ENCODE measurements at places on chromosomes 4 and X. TPM values are rescaled to one million over a fixed set of nuclear protein-coding genes. Genes with fewer than 3 reads are reported as not detected.

FUNDC2 gene
- total RNA-seq: 7.8 TPM

GAGE12E gene
- not detected for total RNA-seq

MMAA gene
- total RNA-seq: 7.9 TPM

DDX53 gene
- total RNA-seq: not detected

TCEAL5 gene
- total RNA-seq: not detected

KLHL4 gene
- total RNA-seq: 0.95 TPM

REELD1 gene
- not detected for total RNA-seq

DBET gene
- total RNA-seq: not detected

ARFIP1 gene
- total RNA-seq: 27.4 TPM

DNA sequence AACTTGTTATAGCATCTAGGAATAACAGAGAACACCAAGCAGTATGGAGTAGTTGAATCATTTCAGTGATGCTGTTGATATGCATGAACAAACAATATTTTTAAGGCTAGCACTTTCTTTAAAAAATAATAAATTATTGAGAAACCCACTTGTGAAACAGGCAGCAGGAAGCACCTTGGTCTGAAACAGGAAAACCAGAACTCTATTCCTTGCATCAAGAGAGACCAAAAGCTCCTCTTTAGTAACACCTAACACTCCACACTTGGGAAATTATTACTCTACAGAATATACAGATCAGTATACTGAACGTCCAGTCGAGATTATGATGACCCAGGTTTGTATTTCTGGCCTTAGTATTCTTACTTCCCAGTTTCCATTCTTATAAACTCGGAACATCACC lies 129.0 kb downstream of the ARAP2 start:
- H3K27me3 ChIP-seq: no peaks in the 10 kb centered on the region
- no peaks in the 10 kb centered on the region for H3K4me1 ChIP-seq
- DNase-seq: no peak
- H3K27ac ChIP-seq: no peak overlapping the region
- no peak overlapping the region for H3K4me3 ChIP-seq

DNA sequence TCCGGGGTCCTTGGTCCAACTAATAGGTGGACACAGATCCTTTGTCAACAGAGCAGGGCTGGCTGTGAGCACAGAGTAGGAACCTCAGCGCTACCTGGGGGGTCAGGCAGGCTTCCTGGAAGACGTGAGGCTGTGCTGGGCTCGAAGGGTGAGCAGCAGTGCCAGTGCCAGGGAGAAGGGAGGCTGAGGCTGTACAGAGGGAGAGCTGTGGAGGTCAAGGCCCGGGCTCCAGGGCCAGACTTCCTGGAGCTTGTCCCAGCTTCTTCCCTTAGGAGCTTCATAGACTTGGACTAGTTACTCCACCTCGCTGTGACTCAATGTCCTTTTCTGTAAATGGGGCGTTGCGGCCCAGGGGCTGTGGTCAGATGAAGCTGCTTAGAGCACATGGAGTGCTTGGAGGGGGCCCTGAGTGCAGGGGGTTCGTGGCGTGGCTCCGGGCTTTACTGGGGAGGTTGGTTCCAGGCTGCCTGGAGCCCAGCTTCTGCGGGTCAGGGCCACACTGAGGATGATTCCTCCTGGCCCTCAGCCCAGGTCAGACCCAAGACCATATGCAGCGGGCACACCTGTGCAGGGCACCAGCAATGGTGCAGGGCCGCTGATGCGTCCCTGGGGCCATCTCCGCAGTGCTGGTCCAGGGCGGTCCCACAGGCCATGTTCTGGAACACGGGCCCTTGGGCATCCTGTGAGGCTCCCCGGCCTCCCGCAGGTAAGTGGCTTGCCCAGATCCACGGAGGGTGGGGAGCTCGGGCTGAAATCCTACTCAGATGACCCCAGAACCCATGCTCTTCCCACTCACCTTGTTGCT lies 98.1 kb downstream of the DCTD start:
- peak overlapping the region; percentile 81 for H3K27ac ChIP-seq
- H3K36me3 ChIP-seq: no peaks in the 10 kb centered on the region
- no peak overlapping the region for H3K4me3 ChIP-seq
- H3K4me1 ChIP-seq: no peaks in the 10 kb centered on the region
- no peaks in the 10 kb centered on the region for H3K27me3 ChIP-seq
- no peak for DNase-seq

- no peak overlapping the region for H3K4me3 ChIP-seq
- no peaks in the 10 kb centered on the region for H3K27me3 ChIP-seq
- H3K36me3 ChIP-seq: no peaks in the 10 kb centered on the region
Measured at GRCh38 chr4:93373893-93374860, 454.4 kb upstream of the ATOH1 start.

GRCh38 chrX:125405339-125405738 lies 85.7 kb downstream of the TEX13C start:
- no peaks in the 10 kb centered on the region for H3K27me3 ChIP-seq
- no peak overlapping the region for H3K4me3 ChIP-seq
- no peak overlapping the region for H3K27ac ChIP-seq
- H3K4me1 ChIP-seq: no peaks in the 10 kb centered on the region
- DNase-seq: no peak
- no peaks in the 10 kb centered on the region for H3K36me3 ChIP-seq

DNA sequence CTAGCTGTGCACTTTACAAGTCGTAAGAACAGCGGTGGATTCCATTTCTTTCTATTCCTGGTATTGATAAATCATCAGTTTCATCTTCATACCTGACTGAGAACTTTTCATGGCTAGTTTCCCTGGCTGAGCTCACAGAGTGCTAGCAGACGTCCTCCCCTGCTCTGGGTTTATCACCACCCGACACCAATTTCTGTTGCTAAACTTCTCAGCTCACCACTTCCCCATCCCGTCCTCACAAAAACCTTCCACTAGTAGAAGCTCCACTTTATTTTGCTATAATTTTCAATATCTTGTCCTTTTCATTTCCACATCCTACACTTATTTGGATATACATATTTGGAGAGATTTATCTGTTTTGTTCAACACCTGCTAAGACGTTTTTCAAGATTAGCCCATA lies 869.4 kb upstream of the FRG1 start:
- H3K36me3 ChIP-seq: no peaks in the 10 kb centered on the region
- H3K27ac ChIP-seq: no peak overlapping the region
- no peak for DNase-seq
- no peak overlapping the region for H3K4me3 ChIP-seq
- no peaks in the 10 kb centered on the region for H3K27me3 ChIP-seq
- no peaks in the 10 kb centered on the region for H3K4me1 ChIP-seq

DNA sequence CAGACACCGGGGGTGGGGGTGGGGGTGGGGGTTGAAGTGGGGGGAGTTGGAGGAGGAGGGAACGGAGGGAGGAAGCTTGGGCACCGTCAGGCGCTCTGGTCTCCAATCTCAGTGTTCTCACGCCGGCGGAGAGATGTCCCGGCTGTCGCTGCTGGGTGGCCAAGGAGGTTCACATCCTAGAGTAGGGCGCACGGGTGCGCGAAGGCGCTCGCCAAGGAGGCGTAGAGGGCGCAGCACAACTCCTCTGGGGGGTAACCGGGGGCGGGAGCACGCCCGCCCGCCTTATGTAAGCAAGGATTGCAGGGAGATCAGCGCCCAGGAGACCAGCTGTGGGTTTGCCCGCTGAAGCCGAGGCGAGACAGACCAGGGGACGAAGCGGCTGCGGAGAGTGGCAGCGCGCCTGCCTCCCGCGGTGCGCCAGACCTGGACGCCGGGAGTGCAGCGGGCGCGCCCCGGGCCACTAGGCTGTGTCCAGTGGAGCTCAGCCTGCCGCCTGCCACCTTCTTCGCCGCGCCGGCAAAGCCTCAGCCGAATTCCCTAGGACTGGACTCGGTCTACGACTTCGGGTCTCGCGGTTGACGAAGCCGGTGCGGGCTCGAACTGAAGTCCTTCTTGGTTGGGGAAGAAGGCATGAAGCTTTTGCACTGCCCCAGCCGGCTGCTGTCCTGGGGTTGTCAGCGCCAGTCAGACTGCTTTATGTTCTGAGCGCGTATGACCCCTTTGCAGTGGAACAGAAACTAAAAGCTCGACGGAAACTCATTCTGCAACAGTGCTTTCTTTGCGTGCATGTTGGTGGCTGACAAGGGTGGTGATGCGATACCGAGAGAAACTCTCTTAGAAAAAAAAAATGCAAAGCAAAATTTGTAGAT lies 707 bp upstream of the UNC5C start:
- H3K4me1 ChIP-seq: peaks cover 4% of the 10 kb centered on the region
- H3K4me3 ChIP-seq: peak overlapping the region; percentile 64
- H3K27ac ChIP-seq: peak overlapping the region; percentile 86
- no peaks in the 10 kb centered on the region for H3K27me3 ChIP-seq

DNA sequence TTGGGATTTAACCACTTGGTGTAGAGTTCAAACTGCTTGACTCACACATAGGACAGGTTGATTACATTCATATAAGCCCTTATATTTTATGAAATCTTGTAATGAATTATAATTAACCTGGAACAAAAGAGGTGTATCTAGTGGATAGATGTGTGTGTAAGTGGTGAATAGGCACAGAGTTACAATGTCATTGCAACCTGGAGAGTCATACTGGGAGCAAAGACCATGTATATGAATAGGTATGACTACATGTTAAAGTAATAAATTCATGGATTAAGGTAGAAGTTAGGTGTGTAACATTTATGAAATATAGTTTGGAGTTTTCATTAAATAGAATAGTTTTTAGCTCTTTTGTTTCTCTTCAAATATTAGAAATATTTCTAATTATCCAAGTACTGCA lies 26.1 kb downstream of the RAP1GDS1 start:
- H3K27ac ChIP-seq: no peak overlapping the region
- H3K4me1 ChIP-seq: no peaks in the 10 kb centered on the region
- H3K4me3 ChIP-seq: no peak overlapping the region
- no peaks in the 10 kb centered on the region for H3K27me3 ChIP-seq
- DNase-seq: no peak

DNA sequence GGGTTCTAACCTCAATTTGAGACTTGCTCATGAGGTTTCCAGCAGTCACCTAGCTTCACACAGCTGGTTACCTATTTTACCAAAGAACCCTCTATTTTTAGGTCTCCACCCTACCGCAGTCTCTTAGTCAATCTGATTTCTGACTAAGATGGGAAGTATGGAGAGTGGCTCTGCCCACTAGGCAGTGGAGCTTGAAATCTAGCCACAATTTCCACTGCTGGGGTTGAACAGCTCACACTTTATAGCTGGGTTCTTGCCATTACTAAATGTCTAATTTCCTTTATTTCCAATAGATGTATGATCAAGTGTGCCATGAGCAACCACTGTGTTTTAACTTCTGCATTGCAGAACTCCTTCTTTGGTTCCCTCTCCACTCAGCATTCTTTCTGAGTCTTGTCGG lies 43.1 kb downstream of the GASK1B start:
- no peak overlapping the region for H3K4me3 ChIP-seq
- DNase-seq: no peak
- H3K27me3 ChIP-seq: no peaks in the 10 kb centered on the region
- H3K36me3 ChIP-seq: no peaks in the 10 kb centered on the region
- H3K4me1 ChIP-seq: peaks cover 4% of the 10 kb centered on the region
- no peak overlapping the region for H3K27ac ChIP-seq

- H3K4me1 ChIP-seq: no peaks in the 10 kb centered on the region
- no peak for DNase-seq
- no peaks in the 10 kb centered on the region for H3K36me3 ChIP-seq
- no peak overlapping the region for H3K4me3 ChIP-seq
Measured at GRCh38 chrX:46333550-46333949, 211.7 kb downstream of the ZNF674 start.

DNA sequence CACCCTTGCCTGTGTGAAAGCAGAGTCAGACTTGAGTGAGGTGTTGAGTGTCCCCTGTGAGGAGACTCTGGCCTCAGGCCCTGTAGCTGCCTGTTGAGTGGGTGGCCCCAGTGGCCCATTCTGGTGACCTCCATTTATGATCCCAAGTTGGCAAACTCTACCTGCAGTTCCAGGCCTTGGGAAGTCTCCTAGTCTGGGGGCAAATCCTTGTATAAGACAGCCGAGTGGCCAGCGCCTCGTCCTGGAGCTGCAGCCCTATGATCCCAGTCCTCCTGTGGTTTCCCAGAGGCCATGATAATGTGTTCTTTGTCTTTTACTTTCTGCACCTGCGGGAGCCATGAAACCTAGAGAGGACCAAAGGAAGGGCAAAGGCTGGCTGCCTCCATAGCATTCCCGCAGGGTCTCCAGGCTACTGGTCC lies 58.7 kb downstream of the NBDY start:
- H3K36me3 ChIP-seq: no peaks in the 10 kb centered on the region
- H3K4me1 ChIP-seq: no peaks in the 10 kb centered on the region
- no peak for DNase-seq
- H3K27ac ChIP-seq: no peak overlapping the region
- H3K4me3 ChIP-seq: no peak overlapping the region

GRCh38 chr4:3407171-3407771 lies 34.5 kb upstream of the HGFAC start:
- peaks cover 58% of the 10 kb centered on the region for H3K4me1 ChIP-seq
- H3K4me3 ChIP-seq: no peak overlapping the region
- peaks cover 87% of the 10 kb centered on the region for H3K36me3 ChIP-seq
- no peak overlapping the region for H3K27ac ChIP-seq
- H3K27me3 ChIP-seq: no peaks in the 10 kb centered on the region
- no peak for DNase-seq

GRCh38 chrX:11766487-11766886 lies 8.4 kb downstream of the MSL3 start:
- no peak for DNase-seq
- no peak overlapping the region for H3K4me3 ChIP-seq
- H3K27ac ChIP-seq: no peak overlapping the region
- no peaks in the 10 kb centered on the region for H3K27me3 ChIP-seq
- peaks cover 6% of the 10 kb centered on the region for H3K36me3 ChIP-seq

- no peak for DNase-seq
- H3K4me3 ChIP-seq: no peak overlapping the region
- H3K27ac ChIP-seq: no peak overlapping the region
- no peaks in the 10 kb centered on the region for H3K36me3 ChIP-seq
- H3K27me3 ChIP-seq: no peaks in the 10 kb centered on the region
- H3K4me1 ChIP-seq: no peaks in the 10 kb centered on the region
Measured at GRCh38 chr4:38993683-38994082, 38.5 kb downstream of the TMEM156 start.

DNA sequence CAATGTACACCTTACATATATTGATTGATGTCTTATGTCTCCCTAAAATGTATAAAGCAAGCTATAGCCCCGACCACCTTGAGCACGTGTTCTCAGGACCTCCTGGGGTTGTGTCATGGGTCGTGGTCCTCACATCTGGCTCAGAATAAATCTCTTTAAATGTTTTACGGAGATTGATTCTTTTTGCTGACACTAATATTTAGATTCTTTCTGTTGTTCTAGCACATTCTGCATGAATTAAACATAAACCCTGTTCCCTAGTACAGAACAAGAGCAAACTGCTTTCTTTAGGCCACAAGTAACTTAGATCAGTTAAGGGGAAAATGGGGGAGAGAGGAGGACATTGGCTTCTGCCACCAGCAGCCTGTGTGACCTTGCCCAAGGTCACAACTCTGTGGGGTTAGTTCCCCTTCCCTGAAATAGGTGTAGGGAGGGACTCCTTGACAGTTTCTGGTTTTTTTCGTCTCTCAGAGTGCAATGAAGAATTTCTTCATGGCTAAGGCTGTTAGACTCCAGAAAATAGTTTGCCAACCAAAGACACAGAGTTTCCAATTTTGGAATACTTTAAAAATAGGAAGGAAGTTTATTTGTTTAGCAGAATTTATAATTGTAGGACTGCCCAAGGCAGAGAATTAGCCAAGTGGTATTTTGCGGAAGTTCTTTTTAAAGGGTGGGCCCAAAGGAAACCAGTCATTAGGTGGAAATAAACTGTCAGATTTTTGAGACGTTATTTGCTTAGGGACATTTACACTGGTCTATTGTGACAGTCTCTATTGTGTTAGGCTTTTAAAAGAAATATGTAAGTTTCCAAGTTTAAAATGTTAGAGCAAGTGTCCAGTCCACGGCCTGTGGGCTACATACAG lies 29.4 kb downstream of the PTTG2 start:
- DNase-seq: no peak
- H3K36me3 ChIP-seq: no peaks in the 10 kb centered on the region
- peaks cover 43% of the 10 kb centered on the region for H3K4me1 ChIP-seq

GRCh38 chrX:135531813-135532212 lies 11.4 kb downstream of the INTS6L start:
- no peaks in the 10 kb centered on the region for H3K36me3 ChIP-seq
- no peak for DNase-seq
- no peaks in the 10 kb centered on the region for H3K27me3 ChIP-seq
- no peak overlapping the region for H3K27ac ChIP-seq
- peaks cover 4% of the 10 kb centered on the region for H3K4me1 ChIP-seq
